ENCODE measurements at places on chromosomes 12 and 14. TPM values are rescaled to one million over a fixed set of nuclear protein-coding genes. Genes with fewer than 3 reads are reported as not detected.

The SELPLG gene
- polyA plus RNA-seq, result 3.8 TPM

The CELA1 gene
- polyA plus RNA-seq, result not detected

The LRTM2 gene
- 0.81 TPM for polyA plus RNA-seq

The KRT85 gene
- polyA plus RNA-seq, result not detected

The IFNG-AS1 gene
- 0.15 TPM for polyA plus RNA-seq

The GLI1 gene
- 11.2 TPM for polyA plus RNA-seq

The CEBPE gene
- polyA plus RNA-seq, result 0.11 TPM

The CLEC6A gene
- not detected for polyA plus RNA-seq

The UBR7 gene
- polyA plus RNA-seq, result 23.7 TPM

The KLRC2 gene
- not detected for polyA plus RNA-seq

The ARHGEF40 gene
- polyA plus RNA-seq, result 64.8 TPM

The MYL2 gene
- 1,082 TPM for polyA plus RNA-seq

The CSRNP2 gene
- 26.4 TPM for polyA plus RNA-seq

The PIWIL1 gene
- 0.08 TPM for polyA plus RNA-seq

The SPIC gene
- not detected for polyA plus RNA-seq

The RNASE2 gene
- 0.66 TPM for polyA plus RNA-seq

The P2RX2 gene
- not detected for polyA plus RNA-seq

The IFT43 gene
- polyA plus RNA-seq, result 23.4 TPM

The CSRP2 gene
- polyA plus RNA-seq, result 28.7 TPM

The TMTC2 gene
- polyA plus RNA-seq, result 13.0 TPM

The YBX3 gene
- 1,060 TPM for polyA plus RNA-seq

Measured in forelimb muscle (tissue), 1 donor.